ENCODE measurements at places on chromosomes 11 and 22. TPM values are rescaled to one million over a fixed set of nuclear protein-coding genes. Genes with fewer than 3 reads are reported as not detected.
A peak's percentile ranks its signal among the peaks of the same experiment; 100 is the strongest.

DNA sequence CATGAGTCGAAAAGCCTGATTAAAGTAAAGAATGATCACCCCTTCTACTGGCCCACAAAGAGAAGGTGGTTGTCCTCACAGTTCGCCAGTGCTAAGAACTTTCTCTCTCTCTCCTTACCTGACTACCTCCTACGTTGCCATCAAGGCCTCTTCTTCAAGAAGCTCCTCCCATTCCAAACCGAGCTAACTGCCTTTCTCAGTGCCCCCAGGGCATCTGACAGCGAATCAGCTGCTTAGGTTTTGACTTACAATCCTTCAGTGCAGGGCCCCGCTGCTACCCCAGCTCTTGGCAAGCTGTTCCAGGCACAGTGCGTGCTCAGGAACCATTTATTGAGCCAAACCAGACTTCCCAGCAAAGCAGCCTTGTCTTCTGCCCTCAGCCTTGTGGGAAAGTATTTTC, 5.8 kb downstream of the VSTM5 start:
- no peaks in the 10 kb centered on the region for H3K27me3 ChIP-seq
- no peak overlapping the region for H3K27ac ChIP-seq
- H3K4me3 ChIP-seq = no peak overlapping the region
- H3K36me3 ChIP-seq = no peaks in the 10 kb centered on the region

DNA sequence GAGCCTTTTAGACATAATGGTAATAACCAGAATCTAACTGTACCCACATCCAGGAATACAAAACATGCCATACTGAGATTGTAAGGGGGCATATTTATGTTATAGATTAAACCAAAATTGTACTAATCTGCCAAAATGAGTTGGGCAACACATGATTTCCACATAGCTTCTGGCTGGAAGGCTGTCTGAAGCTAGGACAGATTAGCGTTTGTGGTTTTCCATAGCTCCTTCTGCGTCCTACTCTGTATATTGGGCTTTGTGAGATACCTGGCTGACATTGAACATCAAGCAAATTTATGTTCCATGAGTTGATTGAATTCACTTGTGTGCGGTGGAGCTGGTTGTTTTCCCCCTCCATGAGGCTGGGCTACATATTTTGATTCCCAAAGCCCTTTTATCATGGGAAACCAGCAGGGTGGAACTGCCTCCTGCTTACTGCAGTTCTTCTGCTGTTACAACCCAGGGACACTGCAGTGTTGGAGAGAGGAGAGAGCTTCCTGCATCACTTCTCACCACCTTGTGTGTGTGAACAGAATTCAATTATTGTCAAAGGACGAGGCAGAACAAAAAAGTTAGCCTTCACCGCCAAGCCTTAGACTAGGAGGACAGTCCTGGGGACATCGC, 114.9 kb downstream of the C11orf91 start:
- H3K27me3 ChIP-seq = no peaks in the 10 kb centered on the region
- no peak overlapping the region for H3K27ac ChIP-seq
- H3K4me1 ChIP-seq = no peaks in the 10 kb centered on the region

GRCh38 chr11:102521121-102521520, 9.4 kb downstream of the MMP7 start:
- H3K27ac ChIP-seq = no peak overlapping the region
- no peak overlapping the region for H3K4me3 ChIP-seq
- H3K27me3 ChIP-seq = no peaks in the 10 kb centered on the region
- no peaks in the 10 kb centered on the region for H3K36me3 ChIP-seq
- DNase-seq = no peak

GRCh38 chr11:73265853-73266645, 6.1 kb upstream of the P2RY6 start:
- peaks cover 40% of the 10 kb centered on the region for H3K4me1 ChIP-seq
- peak; percentile 45 for DNase-seq
- peak overlapping the region; percentile 77 for H3K27ac ChIP-seq
- H3K27me3 ChIP-seq = peaks cover 11% of the 10 kb centered on the region
- no peaks in the 10 kb centered on the region for H3K36me3 ChIP-seq

The DDIAS gene
- total RNA-seq = 3.0 TPM

The APOL4 gene
- 19.4 TPM for total RNA-seq

The HEPACAM gene
- total RNA-seq = under 0.01 TPM

The FHIP1B gene
- 14.0 TPM for total RNA-seq

The DEUP1 gene
- total RNA-seq = 0.04 TPM

The MRGPRE gene
- not detected for total RNA-seq

The GUCY1A2 gene
- total RNA-seq = 14.3 TPM

All from muscle of leg (tissue), 16 donors.